GM04503 (cell line): ENCODE measurements at places on chromosomes 13 and 19.

DNA sequence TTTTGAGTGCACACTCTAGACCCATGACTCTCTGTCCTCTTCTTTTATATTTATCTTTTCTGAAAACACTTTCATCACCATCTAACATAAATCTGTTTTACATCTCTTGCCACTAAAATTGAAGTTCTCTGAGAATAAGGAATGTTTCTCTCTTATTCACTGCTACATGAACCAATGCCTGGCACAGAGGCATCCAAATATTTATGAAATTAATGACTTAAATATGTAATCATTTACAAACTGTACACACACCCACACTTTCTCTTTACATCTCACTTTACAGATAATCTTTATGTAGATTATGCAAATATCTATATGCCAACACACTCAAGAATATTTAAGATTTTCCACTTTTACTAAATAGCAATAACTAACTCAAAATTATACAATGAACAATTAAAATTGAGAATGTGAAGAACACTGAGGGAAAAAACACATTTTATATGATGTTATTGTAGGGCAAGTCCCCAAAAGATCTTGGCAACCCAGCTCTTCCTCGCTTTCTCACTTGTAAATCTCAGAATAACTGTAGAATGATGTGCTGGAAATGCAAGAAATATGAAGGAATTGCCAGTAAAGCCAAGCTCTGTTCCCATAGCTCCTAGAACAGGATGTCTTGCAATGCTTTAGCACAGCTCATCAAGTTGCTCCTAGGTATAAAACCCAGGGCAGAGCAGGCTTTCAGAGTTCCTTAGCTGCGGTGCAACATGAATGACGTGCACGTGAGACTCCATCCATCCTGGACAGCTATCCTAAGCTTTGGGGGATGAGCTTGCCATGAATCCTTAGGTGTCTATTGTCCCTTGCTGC is 50.7 kb downstream of the UGGT2 start:
- DNase-seq = no peak

- no peak for DNase-seq
Measured at GRCh38 chr19:32798201-32798600, 71.4 kb downstream of the SLC7A9 start.

GRCh38 chr13:67231289-67232000 is 1.3 kb upstream of the PCDH9 start:
- DNase-seq = no peak

GRCh38 chr19:16369664-16370576 is 45.3 kb downstream of the KLF2 start:
- no peak for DNase-seq

DNA sequence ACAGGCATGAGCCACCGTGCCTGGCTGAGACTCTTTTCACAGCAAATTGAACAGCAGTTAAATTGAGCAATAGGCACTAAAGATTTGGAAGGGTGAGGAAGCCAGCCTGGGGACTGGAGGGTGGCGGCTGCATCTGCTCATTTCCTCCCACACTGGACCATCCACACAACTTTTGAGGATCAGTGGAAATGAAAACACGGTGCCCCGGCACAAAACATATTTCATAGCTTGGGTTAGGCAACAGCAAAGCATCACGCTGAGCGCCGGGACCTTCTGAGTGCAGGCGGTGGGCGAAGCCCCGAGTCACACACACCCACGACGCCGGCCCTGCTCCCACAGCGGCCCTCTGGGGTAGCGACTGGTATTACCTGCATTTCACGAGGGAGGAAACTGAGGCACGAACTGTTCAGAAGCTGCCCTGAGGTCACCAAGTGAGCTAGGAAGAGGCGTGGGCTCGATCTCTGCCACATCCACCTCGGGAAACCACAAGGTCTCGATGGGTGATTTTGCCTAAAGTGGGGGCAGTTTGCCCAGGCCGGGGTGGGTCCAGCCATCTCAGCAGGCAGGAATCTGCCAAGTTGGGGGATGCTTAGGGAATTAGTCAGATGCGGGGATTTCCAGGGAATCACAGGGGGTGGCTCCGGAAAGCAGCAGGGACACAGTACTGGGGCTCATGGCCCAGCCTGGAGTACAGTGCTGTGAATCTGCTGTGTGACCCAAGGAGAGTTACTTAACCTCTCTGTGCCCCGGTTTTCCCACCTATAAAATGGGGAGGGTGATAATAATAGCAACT is 3.5 kb upstream of the SBNO2 start:
- peak; percentile 94 for DNase-seq

DNA sequence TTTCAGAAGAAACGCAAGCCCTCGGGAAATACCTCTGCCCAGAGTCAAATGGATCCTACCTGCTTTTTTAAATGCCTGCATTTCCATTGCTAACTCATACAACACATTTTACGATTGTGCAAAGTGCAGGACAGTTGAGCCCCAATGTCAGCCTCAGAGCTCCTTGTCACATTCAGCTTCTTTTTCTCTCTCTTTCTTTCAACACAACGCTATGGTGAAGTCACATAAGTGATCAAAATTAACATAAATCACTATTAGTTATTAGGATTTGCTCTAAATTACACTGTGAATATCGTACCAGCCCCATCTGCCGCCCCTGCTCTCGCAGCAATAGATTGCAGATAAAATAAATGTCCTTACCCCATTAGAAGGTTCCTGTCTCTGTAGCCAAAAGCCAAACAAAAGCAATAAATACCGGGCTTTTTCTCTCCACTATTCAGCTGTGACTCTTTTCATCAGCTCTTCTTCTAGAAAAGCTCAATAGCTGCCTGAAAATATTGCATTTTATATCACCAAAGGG is 8.8 kb downstream of the POU4F1 start:
- no peak for DNase-seq

- DNase-seq = peak; percentile 27
Measured at GRCh38 chr13:99124794-99125316, 75.8 kb upstream of the UBAC2 start.

DNA sequence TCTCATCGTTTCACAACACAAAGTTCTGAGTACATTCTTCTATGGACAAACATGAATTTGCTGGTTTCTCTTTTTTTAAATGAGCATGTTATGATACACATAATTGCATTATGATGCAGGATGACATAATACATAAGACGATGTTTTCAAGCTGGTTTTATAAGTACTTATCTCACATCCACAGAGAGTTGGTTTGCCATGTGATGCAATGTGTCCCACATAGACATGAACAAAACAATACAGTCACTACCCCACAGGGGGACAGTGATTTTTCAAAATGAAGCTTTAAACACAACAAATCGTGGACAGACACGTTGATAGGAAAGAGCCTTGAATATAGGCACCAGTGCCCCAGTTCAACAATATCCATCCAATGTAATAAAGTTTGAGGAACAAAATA is 447.1 kb downstream of the KLF12 start:
- no peak for DNase-seq

DNA sequence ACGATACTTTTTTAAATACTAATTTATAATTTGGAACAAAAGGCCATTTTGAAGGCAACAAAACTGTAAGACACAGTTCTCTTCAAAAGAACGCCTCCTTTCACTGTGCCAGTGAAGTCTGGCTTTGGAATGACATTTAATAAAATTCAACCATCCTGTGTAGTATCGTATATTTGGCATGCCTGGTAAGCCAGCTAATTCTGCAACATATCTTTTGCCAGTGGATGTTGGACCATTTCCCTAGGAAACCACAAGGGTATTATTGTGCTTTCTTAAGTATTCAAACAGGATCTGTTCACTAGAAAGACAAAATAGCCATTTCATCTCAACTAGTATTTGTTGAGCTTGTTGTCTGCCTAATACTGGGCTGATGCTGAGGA is 111.6 kb downstream of the RGCC start:
- DNase-seq = no peak

DNA sequence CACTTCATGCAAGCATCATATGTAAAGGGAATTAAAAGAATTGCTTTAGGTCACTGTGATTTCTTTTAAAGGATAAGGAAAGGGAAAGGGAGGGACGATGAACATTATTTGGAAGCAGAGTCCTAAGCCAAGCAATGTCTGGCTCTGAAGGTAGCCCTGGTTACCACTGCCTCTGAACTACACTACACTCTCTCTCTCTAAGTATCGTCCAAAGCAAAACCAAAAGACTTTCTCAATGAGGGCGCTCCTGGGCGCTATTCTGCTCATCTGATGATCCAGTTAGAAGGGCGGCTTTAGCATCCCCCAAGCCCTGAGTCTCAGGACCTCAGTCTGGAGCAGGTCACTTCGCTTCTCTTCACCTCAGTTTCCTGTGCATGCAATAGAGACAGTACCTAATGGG is 26.2 kb downstream of the FOXO1 start:
- no peak for DNase-seq

GRCh38 chr19:29702161-29702962 is 12.7 kb downstream of the C19orf12 start:
- no peak for DNase-seq

DNA sequence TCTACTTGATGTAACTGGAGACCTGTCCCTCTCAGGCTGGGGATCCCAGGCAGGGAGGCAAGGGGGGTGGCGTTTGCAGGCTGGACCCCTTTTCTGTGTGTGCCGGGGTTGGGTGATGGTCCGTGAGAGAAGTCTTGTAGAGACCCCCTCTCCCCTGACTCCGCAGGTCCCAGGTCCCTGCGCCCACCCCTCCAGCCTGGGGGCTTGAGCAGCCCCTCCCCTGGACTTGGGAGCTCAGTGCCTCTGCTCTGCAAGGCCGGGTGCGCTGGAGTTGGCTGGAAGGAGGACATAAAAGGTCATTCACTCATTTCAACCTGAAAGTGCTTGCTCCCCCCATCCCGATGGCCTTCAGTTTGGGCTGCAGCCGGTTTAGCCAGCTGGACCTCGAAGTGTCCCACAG is 89.5 kb downstream of the SLC7A1 start:
- no peak for DNase-seq

GRCh38 chr13:24983094-24983493 is 112.8 kb upstream of the PABPC3 start:
- DNase-seq = no peak

- DNase-seq = no peak
Measured at GRCh38 chr13:86882835-86883234, 788.3 kb upstream of the SLITRK5 start.

DNA sequence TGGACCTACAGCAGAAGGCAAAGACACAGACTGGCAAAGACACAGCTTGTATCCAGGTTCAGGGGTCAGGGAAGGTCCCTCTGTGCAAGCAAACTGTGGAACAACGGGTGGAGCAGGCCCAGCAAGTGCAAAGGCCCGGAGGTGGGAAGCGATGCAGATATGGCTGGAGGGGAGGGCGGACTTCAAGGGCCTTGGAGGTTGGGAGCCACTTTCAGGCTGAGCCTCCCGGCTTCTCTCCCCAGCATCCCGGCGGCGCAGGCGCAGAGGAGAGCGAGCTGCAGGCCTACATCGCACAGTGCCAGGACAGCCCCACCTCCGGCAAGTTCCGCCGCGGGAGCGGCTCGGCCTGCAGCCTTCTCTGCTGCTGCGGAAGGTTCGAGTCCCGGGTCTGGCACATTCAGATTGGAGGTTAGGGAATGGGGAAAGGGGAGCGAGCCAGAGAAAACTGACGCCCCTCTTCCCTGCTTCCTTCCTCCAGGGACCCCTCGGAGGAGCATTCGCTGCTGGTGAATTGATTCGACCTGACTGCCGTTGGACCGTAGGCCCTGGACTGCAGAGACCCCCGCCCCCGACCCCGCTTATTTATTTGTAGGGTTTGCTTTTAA is 2.1 kb upstream of the PNPLA6 start:
- no peak for DNase-seq

GRCh38 chr19:3041761-3042620 is 12.9 kb upstream of the TLE2 start:
- no peak for DNase-seq

- no peak for DNase-seq
Measured at GRCh38 chr13:111640006-111640405, 319.6 kb downstream of the TEX29 start.

DNA sequence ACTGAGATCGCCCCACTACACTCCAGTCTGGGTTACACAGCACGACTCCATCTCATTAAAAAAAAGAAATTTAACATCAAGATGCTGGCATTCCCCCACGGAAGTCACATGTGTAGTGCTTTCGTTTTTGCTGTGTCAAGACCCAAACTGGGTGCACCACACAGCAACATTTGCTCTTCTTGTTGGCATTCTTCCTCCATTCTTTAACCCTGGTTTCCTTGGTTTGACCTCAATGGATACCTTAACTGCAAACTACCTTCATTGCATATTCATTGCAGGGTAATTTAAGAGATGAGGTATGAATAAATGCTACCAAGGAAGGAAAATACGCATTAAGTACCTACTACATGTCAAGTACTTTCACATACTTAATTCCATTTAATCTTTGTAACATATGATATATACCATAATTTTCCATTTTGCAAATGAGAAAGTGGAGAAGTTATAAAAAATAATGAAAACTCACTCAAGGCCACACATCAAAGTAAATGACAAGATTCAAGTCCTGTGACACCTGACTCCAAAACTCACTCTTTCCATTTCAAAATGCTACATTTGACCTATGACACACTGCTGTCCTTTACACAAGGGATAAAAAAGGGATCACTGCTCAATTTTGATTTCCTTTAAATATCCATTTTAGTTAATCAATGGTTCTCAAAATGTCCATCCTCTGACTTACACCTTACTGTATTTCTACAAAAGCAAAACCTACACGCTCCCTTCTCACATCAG is 59.2 kb downstream of the STK24 start:
- no peak for DNase-seq

- no peak for DNase-seq
Measured at GRCh38 chr13:74778946-74779345, 644.7 kb upstream of the KLF12 start.

GRCh38 chr13:39249982-39250381 is 211.7 kb downstream of the NHLRC3 start:
- DNase-seq = no peak

DNA sequence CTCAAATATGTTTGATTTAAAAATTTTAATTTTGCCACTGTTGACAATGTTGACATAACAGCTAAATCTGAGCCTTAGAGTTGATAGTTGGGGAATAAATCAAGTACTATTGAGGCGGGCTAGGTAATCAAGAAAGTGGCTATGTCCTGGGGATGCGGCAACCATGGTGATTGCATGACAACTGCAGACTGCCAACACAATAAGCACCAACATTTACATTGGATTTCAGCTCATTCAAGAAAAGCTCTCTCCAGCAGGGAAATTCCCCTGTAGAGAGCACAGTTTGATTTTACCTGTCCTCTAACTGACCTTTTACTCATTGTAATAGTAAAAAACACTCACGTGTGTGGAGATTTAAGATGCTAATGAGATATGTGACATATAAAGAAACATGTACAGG is 63.1 kb downstream of the ZNF100 start:
- no peak for DNase-seq

GRCh38 chr13:51034906-51035305 is 76.2 kb downstream of the C13orf42 start:
- no peak for DNase-seq
